Activated naive CD4-positive, alpha-beta T cell (primary cell): ENCODE measurements at places on chromosomes 3 and 15.

DNA sequence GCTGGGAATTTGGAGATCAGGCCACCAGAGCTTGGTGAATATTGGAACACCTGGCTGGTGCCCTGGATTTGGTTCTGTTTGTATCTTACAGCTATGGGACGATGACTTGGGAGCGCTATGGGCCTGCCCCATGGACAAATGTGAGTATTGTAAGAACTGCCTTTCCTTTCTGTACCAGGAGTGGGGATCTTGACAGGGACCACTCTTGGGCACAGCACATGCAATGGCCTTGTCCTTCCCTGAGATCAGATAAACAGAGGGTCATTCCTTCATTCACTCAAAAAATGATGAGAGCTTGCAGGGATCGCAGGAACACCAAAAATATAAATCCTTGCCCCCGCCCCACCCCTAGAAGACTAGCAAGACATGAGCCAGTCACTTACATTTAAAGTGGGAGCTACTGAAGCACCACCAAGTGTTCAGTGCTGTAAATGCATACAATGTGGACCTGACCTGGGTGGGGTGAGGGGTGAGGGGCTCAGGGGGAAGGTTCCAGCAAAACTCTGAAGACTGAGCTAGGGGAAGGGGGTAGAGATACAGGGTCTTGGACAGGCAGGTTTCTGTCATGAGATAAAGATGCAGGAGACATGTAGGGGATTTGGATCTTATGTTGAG is 2.7 kb upstream of the CRELD1 start:
- no peak for DNase-seq

DNA sequence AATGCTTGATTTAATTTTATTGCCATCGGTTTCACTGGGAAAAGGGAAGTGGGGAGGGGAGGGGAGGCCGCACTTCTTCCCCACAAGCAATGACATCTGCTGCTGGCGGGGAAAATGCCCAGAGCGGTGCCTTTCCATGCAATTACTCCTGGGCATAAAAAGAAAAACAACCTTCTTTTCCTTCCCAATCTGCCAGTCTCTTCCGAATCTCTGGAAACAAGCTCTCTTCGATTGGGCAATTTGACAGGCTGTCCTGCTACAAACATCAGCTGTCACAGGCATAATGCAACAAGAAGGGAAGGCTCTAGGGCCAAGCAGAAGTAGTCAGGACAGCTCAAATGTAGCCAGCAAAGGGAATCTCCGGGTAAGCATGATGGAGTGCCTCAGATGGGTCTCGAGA is 93.4 kb upstream of the STRIT1 start:
- no peak for DNase-seq

GRCh38 chr3:86982883-86983282 is 8.1 kb downstream of the VGLL3 start:
- no peak for DNase-seq

GRCh38 chr3:167876620-167877281 is 141.2 kb downstream of the SERPINI1 start:
- no peak for DNase-seq

DNA sequence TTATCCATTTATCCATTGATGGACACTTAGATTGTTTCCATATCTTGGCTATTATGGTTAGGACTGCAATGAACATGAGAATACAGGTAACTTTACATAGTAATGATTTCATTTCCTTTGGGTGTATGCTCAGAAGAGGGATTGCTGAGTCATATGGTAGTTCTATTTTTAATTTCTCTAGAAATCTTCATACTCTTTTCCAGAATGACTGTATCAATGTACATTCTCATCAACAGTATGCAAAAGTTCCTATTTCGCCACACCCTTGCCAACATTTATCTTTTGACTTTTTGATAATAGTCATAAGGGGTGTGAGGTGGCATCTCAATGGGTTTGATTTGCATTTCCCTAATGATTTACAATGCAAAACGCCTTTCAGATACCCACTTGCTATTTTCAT is 6.2 kb upstream of the NIPA1 start:
- no peak for DNase-seq

DNA sequence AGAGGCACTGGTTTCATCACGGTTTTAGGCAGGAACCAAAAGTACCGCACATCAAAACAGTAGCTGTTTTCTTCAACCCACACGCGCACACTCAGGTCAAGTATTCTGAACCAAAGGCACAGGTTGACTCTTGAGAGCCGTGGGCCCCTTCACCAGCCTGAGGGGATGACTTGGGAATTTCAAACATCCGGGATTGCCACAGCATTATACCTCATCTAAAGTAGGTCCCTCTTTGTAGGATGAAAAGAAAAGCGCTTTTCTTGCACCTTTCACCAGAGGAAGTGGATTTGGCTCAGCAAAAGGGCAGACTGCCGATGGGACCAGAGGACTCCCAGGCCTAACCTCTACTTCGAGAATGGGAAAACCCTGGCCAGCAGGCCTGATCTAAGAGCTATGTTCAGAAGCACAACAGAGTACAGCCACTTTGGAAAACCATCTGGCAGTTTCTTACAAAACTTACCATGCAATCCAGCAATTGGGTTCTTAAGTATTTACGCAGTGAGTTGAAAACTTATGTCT is 88.2 kb upstream of the PROK2 start:
- DNase-seq, result no peak

DNA sequence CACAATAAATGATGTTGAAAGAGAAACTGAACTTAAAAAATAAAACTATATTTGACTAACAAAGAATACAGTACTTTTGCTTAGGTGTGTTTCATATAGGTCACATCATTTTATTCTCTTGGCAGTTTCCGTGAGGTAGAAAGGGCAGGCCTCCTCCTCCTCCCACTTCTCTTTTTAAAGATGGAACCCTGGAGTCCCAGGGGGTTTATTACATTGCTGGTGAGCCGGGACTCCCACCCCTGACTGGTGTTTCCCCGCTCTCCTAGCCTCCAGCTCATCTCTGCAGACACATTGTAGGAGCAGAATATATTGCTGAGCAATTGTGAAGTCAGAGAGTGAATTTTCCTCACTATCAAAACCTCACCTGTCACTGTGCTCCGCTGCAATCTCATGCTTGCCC is 30.0 kb downstream of the ZDHHC23 start:
- no peak for DNase-seq

- no peak for DNase-seq
Measured at GRCh38 chr3:71092665-71093064, 490.9 kb downstream of the FOXP1 start.

DNA sequence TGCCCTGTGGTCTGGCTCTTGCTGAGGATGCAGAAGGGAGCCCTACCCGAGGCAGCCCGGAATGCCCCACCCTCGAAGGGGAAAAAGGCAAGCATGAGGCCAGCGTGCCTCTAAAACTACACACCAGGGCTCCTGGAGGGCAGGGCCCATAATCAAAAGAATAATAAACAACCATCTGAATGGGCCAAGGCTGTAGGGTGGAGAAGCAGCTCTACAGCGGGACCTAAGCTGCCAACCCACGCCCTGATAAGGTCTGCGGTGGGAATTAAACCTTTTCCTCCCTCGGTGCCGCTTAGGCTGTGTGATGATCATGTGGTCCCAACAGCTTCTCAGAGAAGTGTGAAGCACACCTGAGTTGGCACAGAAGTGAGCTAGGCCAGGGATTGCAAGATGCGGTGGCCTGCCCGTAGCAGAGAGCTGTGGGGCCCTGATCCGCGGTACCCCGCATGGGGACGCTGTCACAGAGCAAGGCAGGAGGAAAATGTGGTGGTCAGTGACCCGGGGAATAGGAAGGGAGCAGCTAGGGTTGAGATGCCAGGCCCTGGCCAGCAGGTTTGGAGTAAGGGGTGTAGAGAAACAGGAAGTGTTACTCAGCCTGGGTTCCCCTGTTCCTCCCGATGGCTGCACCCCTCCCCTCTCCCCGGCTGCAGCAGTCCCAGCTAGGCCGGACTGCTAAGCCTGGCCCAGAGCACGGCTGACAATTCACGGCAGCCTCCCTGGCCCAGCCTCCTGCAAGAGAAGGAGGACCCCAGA is 1.1 kb upstream of the C15orf62 start:
- DNase-seq, result no peak

- no peak for DNase-seq
Measured at GRCh38 chr3:196216681-196217211, 412 bp downstream of the SLC51A start.

DNA sequence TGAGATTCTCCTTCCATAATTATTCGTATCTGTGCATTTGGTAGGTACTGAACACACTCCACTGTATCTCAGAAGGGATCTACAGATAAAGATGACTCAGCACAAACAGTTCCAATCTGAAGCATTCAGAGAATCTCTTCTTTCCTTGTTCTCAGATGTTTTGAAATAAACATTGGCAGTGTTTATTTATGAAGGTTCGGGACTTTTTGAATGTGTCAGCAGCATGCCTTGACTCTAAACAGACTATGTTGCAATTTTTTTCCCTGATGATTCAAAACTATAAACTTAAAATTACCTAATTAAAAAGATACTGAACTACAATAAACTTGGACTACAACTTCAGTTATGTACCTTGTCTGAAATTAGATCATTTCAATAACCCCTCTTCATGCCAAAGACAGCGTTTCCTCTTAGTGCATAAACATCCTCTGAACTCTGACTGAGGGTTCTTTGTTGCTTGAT is 612.9 kb upstream of the TBL1XR1 start:
- no peak for DNase-seq

GRCh38 chr3:16496408-16497222 is 16.9 kb downstream of the RFTN1 start:
- DNase-seq, result no peak

GRCh38 chr3:111741181-111741580 is 117.9 kb upstream of the PHLDB2 start:
- no peak for DNase-seq

- DNase-seq, result no peak
Measured at GRCh38 chr3:154718053-154718452, 288.1 kb upstream of the GPR149 start.

- no peak for DNase-seq
Measured at GRCh38 chr3:173000553-173000952, 140.5 kb downstream of the SPATA16 start.

- no peak for DNase-seq
Measured at GRCh38 chr15:97944724-97945123, 15.8 kb upstream of the ARRDC4 start.
